Fibroblast of pulmonary artery (primary cell): ENCODE measurements at places on chromosomes 3 and 15.
A peak's percentile ranks its signal among the peaks of the same experiment; 100 is the strongest.

- DNase-seq: no peak
Measured at GRCh38 chr3:138429665-138430064, 4.8 kb upstream of the ESYT3 start.

- DNase-seq: no peak
Measured at GRCh38 chr3:122353215-122353614, 28.2 kb downstream of the CSTA start.

- DNase-seq: no peak
Measured at GRCh38 chr3:197709135-197709534, 27.6 kb downstream of the RUBCN start.

- peak; percentile 47 for DNase-seq
Measured at GRCh38 chr3:66037330-66037985, 1.3 kb downstream of the MAGI1 start.

DNA sequence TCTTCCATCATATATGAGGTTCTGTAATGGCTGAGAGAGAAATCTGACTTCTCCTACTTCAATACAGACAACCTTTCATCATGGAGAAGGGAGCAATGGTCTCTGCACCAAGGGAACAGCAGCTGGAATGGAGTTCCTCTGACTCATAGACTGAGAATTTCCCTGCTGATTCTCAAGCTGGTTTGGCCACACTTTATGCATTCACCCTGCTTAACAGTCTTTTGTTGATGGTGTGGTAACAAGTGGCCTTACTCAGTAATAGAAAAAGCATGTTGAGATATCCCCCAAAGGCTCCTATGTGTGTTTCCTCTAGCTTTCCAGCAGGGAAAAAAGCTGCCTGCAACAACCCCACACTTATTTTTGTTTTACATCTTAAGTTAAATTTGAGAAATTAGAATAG lies 138.1 kb downstream of the GREM1 start:
- DNase-seq: peak; percentile 99

DNA sequence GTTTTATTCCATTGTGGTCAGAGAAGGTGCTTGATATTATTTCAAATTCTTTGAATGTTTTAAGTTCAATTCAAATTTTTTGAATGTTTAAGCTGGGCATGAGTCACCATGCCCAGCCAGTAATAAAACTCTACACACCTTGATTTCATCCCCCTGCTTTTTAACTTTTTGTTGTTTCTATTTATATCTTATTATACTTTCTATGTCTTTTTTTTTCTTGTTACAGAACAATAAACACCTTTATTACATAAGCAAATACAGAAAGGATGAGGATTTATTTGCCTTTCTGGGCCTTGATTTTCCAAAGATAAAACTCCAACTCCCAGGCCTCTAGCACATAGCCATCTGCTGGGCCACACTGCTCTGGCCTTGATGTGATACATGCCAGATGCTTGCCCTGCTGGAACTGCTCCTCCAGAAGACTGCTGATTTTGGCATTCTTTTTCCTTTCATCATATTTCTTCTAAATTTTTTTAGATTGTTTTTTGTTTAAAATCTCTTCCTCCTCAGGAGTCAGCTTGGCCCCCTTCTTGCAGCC lies 14.0 kb downstream of the DNAH12 start:
- DNase-seq: peak; percentile 14

DNA sequence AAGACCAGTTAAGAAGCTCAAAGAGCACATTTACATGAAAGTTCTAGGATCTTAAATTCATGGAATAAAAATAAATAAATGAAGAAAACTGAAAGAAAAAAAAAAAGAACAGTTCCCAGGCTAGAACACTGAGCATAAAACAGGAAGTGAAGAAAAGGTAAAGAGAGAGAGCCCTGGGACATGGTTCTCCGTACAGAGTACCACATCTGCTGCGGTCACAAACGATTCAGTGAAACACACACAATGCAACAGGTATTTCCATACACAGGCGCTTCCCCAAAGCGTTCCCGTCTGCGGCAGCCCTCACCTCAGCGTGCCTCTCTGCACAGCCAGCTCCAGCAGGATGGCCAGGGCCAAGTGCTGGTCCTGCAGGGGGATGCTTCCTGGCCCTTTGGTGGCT lies 49.4 kb downstream of the HERC2 start:
- no peak for DNase-seq
